ENCODE measurements at places on chromosomes 1 and 21. TPM values are rescaled to one million over a fixed set of nuclear protein-coding genes. Genes with fewer than 3 reads are reported as not detected.

The SLAMF8 gene
- 1.4 TPM for total RNA-seq

The CD1B gene
- total RNA-seq, result not detected

The SLC1A7 gene
- 0.62 TPM for total RNA-seq

The NR1I3 gene
- not detected for total RNA-seq

The TSSK3 gene
- not detected for total RNA-seq

The CCDC24 gene
- total RNA-seq, result 6.2 TPM

The NBPF4 gene
- total RNA-seq, result not detected

The CRABP2 gene
- 4.9 TPM for total RNA-seq

The CYYR1 gene
- total RNA-seq, result 28.4 TPM

The TMEM183A gene
- 84.8 TPM for total RNA-seq

The CFAP45 gene
- not detected for total RNA-seq

The TBX15 gene
- 0.47 TPM for total RNA-seq

The LIN28A gene
- total RNA-seq, result not detected

The HSF2BP gene
- total RNA-seq, result 2.4 TPM

The SLC44A5 gene
- 1.1 TPM for total RNA-seq

The FMOD gene
- total RNA-seq, result 42.6 TPM

The SH2D2A gene
- not detected for total RNA-seq

The CASQ1 gene
- total RNA-seq, result 8.8 TPM

The ASCL5 gene
- total RNA-seq, result not detected

All from gastroesophageal sphincter (tissue), 4 donors.